ENCODE measurements at places on chromosomes 2 and 18.

- DNase-seq = no peak
Observed at GRCh38 chr2:216111122-216111521, 2.0 kb downstream of the XRCC5 start.

GRCh38 chr18:58556331-58557007, 72.4 kb downstream of the ALPK2 start:
- no peak for DNase-seq

DNA sequence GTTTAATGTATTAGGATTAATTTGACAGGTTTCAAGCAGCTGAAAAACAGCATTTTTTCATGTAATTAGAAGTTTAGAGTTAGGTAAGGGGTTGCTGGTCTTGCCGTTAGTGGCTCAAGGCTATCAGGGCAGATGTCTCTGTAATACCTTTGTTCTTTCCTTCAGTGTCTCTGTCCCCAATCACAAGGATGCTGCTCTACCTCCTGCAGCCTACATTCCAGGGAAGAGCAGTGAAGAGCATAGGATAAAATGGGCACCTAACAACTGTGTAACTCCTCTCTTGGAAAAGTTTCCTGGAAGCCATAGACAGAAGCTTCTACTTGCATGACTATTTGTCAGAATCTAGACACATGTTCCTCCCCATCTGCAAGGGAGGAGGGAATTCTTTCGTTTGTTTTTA, 9.4 kb upstream of the SERPINB7 start:
- DNase-seq = no peak

- DNase-seq = no peak
Observed at GRCh38 chr18:24199372-24199962, 60.6 kb downstream of the CABYR start.

Data from activated CD4-positive, CD25-positive, alpha-beta regulatory T cell (primary cell).